Lower lobe of right lung (tissue), 2 donors: ENCODE measurements at places on chromosomes 2 and 18.

DNA sequence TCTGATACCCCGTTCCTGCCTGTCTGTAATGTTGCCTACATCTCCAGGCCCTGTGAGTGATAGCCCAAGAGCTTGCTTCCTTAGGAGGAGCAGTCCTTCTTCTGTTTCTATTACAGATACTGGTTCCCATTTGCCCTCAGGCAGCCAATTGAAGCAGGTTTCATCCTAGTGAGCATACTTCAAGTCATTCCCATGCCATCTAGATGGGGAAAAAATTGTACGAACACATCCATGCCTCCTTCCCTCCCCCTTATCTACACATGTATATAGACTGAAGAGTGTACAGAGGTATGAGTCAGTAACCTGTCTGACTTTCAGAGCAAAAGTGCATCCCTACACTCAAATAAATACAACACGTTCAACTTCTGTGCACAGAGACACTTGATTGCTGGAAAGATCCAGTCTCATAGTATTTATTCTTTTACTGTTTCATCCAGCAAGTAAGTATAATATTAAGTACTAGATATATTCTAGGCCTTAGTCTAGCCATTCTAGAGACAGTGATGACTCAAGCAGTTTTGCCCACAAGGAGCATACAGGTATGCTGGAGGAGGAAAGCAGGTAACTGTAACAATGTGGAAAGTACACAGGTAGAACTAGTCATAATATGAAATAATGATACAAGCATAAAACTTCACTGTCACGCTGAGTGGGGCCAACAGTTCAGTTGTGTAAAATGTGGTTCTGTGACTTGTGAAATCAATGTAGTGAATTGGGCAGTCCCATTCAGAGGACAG lies 153.4 kb downstream of the MGAT5 start:
- DNase-seq: no peak

DNA sequence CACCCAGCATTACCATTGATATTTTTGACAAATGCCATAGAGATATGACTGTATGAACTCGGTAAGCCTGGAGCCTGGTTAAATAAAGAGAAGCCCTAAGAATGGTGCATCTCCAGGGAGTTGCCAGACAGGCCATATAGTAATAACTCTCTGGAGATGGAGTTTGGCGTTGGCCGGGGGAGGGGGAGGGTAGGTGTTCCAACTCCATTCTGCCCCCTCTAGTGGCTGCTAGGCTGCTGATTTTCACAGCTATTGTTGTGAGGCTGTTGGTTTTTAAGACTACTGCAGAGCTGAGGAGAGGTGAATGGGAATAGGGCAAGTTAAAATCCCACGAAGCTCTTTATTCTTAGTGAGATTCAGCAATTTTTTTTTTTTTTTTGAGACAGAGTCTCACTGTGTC lies 99.9 kb downstream of the GALNT14 start:
- no peak for DNase-seq

DNA sequence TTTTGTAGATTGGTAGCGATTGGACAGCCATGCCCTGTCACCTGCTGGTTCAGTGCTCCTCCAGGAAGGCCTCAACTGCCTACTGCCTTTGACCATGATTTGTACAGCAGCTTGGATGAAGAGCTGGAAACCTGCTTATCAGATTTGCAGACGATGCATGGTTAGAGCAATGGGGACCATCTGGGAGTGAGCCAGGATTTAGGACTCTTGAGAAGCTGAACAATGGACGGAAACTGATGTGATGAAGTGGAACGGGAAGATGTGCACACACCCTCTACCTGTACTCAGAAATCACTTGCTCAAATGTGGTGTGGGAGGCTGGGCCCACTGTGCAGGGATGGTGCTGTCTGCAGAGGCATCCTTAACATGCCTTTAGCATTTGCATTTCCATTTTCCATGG lies 57.2 kb downstream of the NCK2 start:
- no peak for DNase-seq

GRCh38 chr2:1738646-1739302 lies 5.5 kb downstream of the PXDN start:
- peak; percentile 14 for DNase-seq

- DNase-seq: no peak
Observed at GRCh38 chr18:43888598-43888997, 611.3 kb upstream of the SYT4 start.

DNA sequence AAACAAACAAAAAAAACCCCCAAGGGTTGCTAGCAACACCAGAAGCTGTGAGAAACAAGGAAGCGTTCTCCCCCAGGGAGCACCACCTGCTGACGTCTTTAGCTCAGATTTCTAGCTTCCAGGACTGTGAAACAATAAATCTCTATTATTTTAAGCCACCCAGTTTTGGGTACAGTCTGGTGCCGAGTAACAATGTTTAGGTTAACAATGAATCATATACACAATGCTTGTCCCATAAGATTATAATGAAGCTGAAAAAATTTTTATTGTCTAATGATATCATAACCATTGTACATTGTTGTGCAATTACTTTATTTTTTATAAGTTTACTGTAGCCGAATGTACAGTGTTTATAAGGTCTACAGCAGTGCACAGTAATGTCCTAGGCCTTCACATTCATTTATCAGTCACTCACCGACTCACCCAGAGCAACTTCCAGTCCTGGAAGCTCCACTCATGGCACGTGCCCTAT lies 72.1 kb upstream of the CAB39 start:
- no peak for DNase-seq

GRCh38 chr2:133635131-133635530 lies 66.9 kb upstream of the NCKAP5 start:
- DNase-seq: no peak

DNA sequence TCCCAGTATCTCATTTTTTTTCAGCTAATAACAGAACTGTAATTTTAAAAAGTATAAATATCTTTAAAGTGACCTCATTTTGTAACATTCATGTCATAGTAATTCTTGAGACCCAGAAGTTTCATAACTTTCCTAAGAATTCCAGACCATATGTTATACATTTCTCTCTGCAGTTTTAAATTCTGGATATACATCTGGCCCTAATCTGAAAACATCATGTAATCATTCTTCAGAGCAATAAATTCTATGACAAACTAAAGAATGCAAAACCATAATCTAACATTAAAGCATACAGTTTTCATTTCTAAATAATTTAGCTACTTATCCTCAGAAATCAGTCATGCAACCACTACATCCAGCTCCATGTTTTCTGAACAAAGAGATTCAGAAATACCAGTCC lies 198.3 kb upstream of the SLC35G4 start:
- no peak for DNase-seq

DNA sequence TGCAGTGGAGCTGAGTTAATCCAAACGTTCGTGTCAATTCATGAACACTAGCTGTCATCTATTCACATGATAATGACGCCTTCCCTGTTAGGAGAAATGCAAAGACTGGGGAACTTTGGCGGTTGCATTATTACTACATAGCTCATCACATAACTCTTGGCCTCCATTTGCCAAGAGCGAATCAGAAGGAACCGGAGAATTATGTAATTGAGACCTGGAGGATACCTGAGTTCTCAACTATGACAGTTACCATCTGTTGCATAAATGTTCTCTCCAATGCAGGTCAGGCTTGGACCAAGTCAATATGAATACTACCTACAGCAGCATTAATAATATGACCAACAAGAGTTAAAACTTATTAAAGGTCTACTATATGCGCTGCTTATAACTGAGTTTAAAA lies 274.5 kb downstream of the CLIP4 start:
- DNase-seq: no peak

GRCh38 chr2:45168711-45169338 lies 159.6 kb upstream of the SIX2 start:
- DNase-seq: no peak

DNA sequence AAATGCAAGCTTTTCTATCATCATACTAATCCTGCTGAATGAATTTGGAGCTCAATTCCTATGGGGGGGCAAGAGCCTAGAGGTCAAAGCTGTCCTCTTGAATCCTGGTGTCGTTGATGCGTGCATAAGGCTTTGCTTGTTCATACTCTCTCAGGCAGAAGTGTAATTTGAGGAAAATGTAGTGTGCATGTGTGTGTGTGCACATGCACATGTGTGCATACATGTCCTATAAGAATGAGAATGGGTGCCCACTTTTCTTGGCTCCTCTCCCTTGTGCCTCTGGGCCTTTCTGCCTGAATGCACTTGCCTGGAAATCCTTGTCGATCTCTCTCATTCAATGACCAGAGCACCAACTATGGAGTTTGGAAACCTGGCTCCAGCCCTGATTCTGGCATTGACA lies 28.5 kb upstream of the C18orf32 start:
- no peak for DNase-seq

DNA sequence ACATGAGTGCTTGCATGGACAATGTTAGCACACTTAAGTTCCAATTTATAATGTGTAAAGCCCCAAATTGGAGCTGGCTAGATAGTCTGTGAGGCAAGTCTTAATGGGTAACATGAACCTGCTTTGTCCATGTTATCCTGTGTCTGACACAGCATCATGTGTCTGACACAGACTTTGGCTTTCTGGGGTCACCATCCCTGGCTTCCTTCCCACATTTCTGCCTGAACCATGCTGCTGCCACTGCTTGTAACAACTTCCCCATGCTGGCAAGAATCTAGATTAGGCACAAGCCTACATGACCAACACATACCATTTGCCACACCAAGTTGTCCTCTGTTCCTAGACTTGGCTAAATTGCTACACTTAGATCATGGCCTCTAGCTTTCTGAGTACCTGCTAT lies 49.8 kb upstream of the ZBTB7C start:
- no peak for DNase-seq
